Muscle of leg (tissue), 16 donors: ENCODE measurements at places on chromosomes 7 and 10. TPM values are rescaled to one million over a fixed set of nuclear protein-coding genes. Genes with fewer than 3 reads are reported as not detected.

- no peak overlapping the region for H3K27ac ChIP-seq
- H3K36me3 ChIP-seq, result peaks cover 4% of the 10 kb centered on the region
- H3K4me1 ChIP-seq, result no peaks in the 10 kb centered on the region
Measured at GRCh38 chr10:119803264-119803663, 69.4 kb downstream of the MCMBP start.

- H3K36me3 ChIP-seq, result no peaks in the 10 kb centered on the region
- H3K27me3 ChIP-seq, result no peaks in the 10 kb centered on the region
- H3K27ac ChIP-seq, result no peak overlapping the region
- no peak for DNase-seq
- H3K4me1 ChIP-seq, result no peaks in the 10 kb centered on the region
Measured at GRCh38 chr7:122256046-122256445, 48.5 kb downstream of the FEZF1 start.

GRCh38 chr7:20959281-20959680 lies 172.6 kb upstream of the SP8 start:
- no peaks in the 10 kb centered on the region for H3K36me3 ChIP-seq
- H3K27ac ChIP-seq, result no peak overlapping the region
- no peak for DNase-seq
- H3K4me1 ChIP-seq, result no peaks in the 10 kb centered on the region
- no peak overlapping the region for H3K4me3 ChIP-seq
- no peaks in the 10 kb centered on the region for H3K27me3 ChIP-seq

The PMS2 gene
- 13.2 TPM for total RNA-seq

DNA sequence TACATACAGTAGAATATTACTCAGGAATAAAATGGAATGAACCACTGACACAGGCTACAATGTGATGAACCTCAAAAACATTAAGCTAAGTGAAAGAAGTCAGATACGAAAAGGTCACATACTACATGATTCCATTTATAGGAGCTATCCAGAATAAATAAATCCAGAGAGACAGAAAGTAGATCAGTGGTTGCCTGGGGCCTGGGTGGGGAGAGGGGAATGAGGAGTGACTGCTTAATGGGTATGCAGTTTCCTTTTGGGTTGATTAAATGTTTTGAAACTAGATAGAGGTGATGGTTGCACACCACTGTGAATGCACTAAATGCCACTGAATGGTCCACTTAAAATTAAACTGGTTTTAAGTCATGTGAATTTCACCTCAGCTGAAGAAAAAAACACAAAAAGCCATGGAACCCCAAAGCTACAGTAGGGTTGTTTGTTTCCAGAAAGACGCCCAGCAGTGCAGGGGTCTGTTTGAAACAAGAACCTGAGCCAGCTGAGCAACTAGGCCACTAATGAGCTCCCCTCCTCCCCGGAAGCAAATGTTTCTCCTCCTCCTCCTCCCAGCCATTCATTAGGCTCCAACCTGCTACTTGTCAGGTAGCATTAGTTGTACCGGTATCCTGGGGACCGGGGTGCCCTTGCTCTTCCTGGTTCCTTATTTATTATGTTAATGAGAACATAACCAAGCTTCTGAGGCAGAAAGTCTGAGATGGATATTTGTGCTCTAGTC lies 168.4 kb downstream of the EVX1 start:
- H3K36me3 ChIP-seq, result no peaks in the 10 kb centered on the region
- no peak overlapping the region for H3K27ac ChIP-seq
- peaks cover 4% of the 10 kb centered on the region for H3K27me3 ChIP-seq
- no peak overlapping the region for H3K4me3 ChIP-seq
- no peak for DNase-seq
